ENCODE measurements at places on chromosomes 6 and 20. TPM values are rescaled to one million over a fixed set of nuclear protein-coding genes. Genes with fewer than 3 reads are reported as not detected.

GRCh38 chr6:56866917-56867522 is 87.9 kb upstream of the BEND6 start:
- DNase-seq = peak; percentile 80

DNA sequence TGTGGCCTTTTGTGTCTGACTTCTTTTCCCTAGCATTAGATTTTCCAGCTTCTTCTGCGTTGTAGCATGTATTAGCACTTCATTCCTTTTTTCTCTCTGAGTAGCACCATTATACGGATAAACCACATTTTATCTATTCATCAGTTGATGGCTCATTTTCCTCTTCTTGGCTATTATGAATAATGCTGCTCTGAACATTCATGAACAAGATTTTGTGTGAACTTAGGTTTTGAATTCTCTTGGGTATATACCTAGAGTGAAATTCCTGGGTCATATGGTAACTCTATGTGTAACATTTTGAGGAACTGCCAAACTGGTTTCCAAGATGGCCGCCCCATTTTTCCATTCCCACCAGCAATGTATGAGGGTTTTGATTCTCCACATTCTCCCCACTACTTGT is 28.7 kb downstream of the SLC22A16 start:
- DNase-seq = no peak

- no peak for DNase-seq
Measured at GRCh38 chr6:132114201-132114825, 163.1 kb upstream of the CCN2 start.

DNA sequence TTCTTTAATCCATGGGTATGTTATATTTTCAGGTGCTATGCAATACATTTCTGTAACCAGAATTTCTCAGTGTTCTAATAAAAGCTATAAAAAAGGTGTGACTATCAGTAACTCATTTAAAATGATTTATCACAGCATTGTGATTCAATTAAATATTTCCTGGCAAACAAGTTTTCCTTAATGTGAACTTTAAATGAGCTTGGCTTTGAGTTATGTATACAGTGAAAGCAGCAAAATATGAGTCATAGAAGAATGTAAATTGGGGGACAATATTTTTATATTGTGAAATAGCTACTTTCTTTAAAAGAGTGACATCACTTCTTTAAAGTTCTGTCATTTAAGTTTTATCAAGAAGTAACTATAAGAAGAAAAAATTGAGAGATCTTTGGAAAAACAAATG is 484.9 kb upstream of the MAN1A1 start:
- DNase-seq = no peak

DNA sequence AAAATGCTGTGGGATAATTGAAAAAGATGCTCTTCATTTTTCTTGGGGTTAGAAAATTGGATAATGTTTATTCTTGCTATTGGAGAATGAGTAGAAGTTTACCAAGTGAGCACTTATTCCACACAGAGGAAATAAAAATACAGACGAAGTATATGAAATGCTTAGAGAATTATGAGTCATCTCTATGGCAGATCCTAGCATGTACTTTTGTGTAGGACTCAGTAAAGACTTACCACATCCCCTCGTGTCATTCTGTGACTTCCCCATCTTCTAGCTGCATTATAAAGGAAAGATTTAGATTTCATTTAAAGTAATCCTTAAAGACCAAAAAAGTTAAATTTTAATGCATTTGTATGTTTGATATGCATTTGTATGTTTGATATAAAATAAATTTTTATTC is 685.6 kb downstream of the TBC1D32 start:
- no peak for DNase-seq

- no peak for DNase-seq
Measured at GRCh38 chr6:154367839-154368695, 11.5 kb upstream of the IPCEF1 start.

- DNase-seq = peak; percentile 32
Measured at GRCh38 chr6:33075568-33076405, at the start of gene HLA-DPB1. Gene HLA-DPB1 (plus strand): TSS chr6:33075990. CDS start chr6:33076042, 52 bp downstream.

- DNase-seq = no peak
Measured at GRCh38 chr6:106446983-106447382, 86.5 kb downstream of the CRYBG1 start.

- DNase-seq = no peak
Measured at GRCh38 chr6:107666981-107667601, 157.0 kb downstream of the SCML4 start.

DNA sequence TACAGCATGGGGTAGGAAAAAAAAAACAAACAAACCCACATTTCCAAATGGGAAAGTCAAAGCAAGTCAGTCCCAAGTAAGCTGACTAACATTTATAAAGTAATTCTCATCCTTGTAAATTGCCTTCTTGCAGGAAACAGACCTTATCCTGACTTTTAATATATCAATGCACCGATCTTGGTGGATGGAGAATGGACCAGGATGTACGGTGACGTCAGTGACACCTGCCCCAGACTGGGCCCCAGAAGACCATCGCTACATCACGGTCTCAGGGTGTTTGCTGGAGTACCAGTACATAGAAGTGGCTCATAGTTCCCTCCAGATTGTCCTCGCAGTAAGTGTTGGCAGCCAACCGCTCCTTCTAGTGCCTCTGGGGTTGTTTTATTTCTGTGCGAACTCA is 304.2 kb upstream of the RNF217 start:
- no peak for DNase-seq

- no peak for DNase-seq
Measured at GRCh38 chr6:155311086-155311485, 3.2 kb downstream of the TFB1M start.

DNA sequence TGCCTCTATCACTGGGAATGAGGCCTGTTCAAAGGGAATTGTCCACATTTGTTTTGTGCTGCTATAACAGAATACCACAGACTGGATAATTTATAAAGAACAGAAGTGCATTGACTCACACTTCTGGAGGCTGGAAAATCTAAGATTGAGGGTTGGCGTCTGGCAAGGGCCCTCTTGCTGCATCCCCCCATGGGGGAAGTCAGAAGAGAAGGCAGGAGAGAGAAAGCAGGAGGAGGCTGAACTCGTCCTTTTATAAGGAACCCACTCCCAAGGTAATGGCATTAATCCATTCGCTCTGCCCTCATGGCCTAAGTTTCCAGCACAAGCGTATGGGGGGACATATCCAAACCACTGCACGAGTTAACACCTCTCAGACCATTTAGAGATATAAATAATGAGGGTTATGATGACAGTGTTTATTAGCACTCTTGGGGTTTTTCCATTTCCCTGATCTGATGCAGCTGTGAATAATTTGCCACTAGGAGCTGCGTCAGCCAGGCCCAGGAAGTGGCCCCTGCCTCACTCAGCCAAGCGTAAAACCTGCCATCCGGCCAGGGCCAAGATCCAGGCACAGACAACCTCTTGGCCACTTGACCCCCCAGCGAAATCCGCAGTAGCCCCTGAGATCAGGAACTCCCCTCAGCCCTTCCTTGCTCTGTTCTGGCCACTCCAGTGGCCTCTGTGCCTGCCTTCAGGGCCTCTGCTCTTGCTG is 14.2 kb upstream of the SLCO4A1 start:
- no peak for DNase-seq

DNA sequence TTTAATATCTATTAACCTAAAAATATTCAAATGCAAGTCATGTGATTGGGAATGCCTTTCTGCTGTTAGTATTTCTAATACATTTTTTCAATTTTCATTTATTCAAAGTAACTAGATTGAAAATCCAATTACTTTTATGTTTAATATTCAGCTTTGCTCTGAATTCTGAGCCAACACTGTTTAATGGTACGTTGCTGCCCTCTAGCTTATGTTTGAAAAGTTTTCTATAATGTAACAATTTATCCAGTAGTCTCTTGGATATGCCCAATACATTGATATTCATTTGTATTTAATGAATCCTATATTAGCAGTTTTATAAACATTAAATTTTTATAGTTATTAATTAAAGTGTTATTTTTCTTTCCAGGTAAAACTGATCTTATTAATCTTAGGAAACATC is 47.4 kb downstream of the LGSN start:
- DNase-seq = peak; percentile 29

DNA sequence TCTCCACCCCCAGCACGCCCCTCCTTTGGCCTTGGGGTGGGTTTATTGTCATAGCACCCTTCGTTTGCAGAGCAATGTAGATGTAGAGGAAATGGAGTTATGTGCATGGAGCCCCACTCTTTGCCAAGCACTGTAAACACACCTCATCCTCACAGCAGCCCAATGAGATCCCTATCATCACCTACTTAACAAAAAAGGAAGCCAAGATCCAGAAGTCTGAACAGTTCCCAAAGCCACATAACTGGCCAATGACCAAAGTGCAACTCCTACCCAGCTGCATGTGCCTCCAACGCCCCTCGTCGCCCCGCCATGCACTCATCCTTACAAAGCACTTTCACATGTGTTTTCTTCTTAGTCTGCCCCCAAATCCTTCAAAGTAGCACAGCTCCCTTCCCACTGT is 21.8 kb upstream of the FOXQ1 start:
- no peak for DNase-seq

DNA sequence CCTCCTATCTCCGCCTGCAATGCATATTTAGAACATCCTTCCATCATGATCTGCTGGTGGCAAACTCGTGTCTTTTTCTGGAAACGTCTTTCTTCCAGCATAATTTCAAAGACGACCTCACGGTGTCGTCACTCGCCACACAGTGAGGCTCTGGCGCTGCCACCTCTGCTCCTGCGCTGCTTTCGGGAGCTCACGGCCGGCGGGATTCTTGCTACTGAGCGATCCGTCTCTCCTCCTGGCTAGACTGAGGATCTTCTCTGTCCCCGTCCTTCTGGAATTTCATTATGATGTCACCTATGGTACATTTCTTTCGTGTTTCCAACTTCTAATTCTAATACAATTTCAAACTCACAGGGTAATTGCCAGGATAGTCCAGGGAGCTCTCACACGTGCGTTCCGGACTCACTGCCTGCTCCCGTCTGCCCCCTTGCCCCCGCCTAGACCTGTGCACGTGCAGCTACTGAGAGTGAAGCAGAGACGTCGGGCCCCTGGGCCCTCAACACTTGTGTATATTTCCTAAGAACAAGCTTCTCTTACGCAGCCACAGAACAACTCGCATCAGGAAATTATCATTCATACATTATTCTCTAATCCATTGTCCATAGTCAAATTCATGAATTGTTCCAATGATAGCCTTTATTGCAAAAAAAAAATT is 25.5 kb upstream of the HELZ2 start:
- DNase-seq = no peak

DNA sequence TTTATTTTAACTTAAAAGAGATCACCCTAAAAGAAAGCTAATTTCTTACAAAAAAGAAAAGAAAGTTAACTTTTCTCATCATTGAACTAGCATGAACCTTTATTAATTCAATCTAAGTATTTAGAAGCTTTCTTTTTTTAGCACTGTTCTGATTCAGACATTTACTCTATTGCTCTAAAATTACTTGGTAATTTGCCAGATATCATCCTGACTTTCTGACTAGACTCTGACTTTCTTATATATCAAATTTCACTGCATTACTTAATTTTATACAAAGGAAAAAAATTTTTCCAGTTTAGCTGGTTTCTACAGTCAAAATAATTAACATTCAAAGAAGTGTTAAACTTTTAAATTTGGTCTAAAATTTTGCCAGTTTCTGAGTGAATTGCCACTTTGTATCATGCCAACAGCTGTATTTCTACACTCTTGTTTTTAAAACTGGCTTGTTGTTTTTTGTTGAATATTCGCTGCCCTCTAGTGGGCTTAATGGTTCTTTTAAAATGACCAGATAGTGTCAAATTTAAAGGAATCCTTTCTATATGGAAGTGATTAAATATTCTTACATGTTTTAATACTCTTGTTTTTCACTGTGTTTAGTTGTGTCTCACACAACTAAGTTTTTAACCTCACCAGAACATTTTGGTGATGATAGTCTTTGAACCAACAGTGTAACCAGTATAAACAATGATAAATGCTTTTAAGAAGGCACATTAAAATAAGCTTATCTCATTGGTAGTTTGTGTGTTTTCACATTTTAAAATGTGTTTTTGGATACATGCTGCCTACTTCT is 102.0 kb downstream of the POPDC3 start:
- DNase-seq = peak; percentile 32

GRCh38 chr6:164640956-164641355 is 668.4 kb downstream of the C6orf118 start:
- no peak for DNase-seq

GRCh38 chr6:36755435-36756348 is 58.1 kb downstream of the RAB44 start:
- peak; percentile 98 for DNase-seq

GRCh38 chr20:59701236-59701635 is 96.9 kb downstream of the PHACTR3 start:
- DNase-seq = no peak

GRCh38 chr20:58294497-58295455 is 14.7 kb upstream of the RAB22A start:
- DNase-seq = no peak

GRCh38 chr6:63347599-63347998 is 27.8 kb upstream of the LGSN start:
- peak; percentile 64 for DNase-seq

Gene OOEP
- 0.13 TPM for total RNA-seq

Gene BPIFB1
- total RNA-seq = not detected

Gene PRL
- total RNA-seq = not detected

Gene MCCD1
- not detected for total RNA-seq

Gene FAM217A
- total RNA-seq = not detected

Gene PTK7
- total RNA-seq = 37.8 TPM

Gene ULBP1
- total RNA-seq = under 0.01 TPM

Gene GNMT
- total RNA-seq = 0.13 TPM

Gene MAFB
- 8.0 TPM for total RNA-seq

Gene ZNF133
- 10.9 TPM for total RNA-seq
